SW480 (cell line): ENCODE measurements at places on chromosomes 3 and 15.

- no peak for DNase-seq
These were observed 3.2 kb downstream of the DVL3 start for GRCh38 chr3:184158404-184158803.

- no peak for DNase-seq
These were observed 23.4 kb upstream of the MECOM start for GRCh38 chr3:169686874-169687273.

GRCh38 chr3:184423561-184423960, 43.7 kb downstream of the CHRD start:
- DNase-seq = no peak

DNA sequence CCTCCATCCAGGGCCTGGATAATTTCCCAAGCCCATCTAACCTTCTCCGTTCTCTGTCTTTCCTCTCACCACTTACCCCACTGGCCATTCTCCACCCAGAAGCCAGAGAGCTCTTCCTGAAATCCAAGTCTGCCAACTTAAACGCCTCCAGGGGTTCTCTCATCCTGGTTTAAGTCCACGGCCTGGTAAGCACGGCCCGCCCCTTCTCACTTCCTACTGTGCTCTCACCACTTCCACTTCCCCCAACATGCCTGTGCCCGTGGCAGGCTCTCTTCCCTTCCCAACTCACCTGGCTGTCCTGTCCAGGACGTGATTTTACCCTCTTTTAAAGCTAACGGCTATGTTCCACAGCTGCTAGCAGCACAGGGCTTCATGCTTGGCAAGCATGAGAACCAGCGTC, 1.7 kb upstream of the CX3CR1 start:
- DNase-seq = no peak

DNA sequence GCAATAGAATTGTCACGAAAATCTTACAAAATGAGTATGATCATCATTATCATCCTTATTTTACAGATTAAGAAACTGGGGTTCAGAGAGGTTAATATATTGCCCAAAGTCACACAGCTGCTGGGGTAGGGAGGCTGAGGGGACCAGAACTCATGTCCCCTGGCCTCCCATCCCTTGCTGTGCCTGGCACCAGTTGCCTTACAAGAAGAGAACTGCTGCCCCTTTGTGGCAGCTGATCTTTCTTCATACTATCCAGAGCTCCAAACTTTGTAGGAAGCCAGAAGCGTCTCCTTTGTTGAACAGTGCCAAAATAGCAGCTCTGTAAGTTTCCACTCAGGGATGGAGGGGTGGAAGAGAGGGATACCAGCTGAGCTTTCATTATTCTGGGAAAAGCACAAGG, 236.8 kb upstream of the TBC1D5 start:
- no peak for DNase-seq

DNA sequence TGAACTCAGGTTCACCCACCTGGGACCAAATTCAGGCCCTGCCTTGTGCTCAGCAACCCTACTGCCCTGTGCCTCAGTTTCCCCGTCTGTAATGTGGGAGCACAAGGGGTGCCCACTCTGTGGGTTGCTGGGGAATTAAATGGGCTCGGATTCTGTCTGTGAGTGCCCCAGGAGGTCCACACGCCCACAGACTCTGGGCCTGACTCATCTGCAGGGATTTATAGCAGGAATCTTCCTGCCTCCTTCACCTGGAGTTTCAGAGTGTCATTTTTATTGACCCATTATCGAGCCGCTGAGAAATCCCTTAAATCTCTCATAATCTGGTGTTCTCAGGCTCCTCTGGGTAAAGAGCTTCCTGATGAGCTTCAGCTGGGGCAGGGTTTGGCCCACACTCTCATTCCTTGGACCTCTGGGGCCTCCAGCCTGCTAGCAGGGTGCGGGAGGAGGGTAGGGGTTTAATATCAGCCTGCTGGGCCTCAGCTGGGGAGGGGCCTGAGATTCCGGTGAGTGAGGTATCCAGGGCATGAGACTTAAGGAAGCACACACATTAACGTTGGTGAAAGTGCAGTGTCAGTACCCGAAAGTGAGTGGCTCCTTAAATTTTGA, 16.4 kb downstream of the C3orf18 start:
- peak; percentile 15 for DNase-seq

GRCh38 chr15:93819826-93820225, 411.5 kb upstream of the MCTP2 start:
- no peak for DNase-seq

DNA sequence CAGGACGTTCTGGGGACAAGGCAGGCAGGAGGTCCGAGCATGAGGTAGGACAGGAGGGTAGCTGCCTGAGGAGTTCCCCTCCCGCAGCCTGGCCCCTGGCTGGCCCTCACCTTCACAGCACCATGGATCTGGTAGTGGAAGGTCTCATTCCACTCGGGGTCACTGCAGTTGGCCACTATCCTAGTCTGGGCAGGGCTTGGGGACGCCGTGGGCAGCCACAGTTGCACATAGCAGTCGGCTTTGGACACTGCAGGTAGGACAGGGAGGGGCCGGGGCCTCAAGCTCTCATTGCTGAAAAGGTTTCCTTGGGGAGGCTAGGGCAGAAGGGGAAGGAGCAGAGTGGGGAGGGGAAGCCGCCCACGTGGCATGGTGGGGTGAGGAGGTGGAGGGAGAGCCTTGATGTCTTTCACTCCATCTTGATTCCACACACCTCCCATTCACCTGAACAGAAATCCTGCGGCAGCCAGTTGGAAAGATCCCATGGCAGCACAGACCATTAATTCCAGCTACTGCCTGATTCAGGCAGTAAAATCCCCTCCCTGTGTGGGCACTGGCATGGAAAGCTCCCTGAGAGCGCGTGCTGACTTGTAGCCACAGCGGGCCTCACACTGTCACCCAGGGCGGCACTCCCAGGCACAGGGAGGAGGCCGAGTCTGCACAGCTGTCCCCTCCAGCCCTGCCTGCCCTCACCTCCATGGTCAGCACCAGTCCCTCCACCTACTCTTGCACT, 2.1 kb downstream of the PLA2G4F start:
- DNase-seq = no peak
